Heart right ventricle (tissue), 16 donors: ENCODE measurements at places on chromosomes 5 and 9. TPM values are rescaled to one million over a fixed set of nuclear protein-coding genes. Genes with fewer than 3 reads are reported as not detected.

- no peak for DNase-seq
Observed at GRCh38 chr5:166648736-166649135, 1642.7 kb upstream of the WWC1 start.

GRCh38 chr9:114684036-114684435, 2.0 kb upstream of the TEX48 start:
- no peak for DNase-seq

GRCh38 chr9:71620331-71620730, 148.0 kb downstream of the CEMIP2 start:
- DNase-seq, result no peak

- DNase-seq, result no peak
Observed at GRCh38 chr5:170809551-170809950, 26.0 kb downstream of the GABRP start.

- DNase-seq, result no peak
Observed at GRCh38 chr9:104992659-104993058, 64.7 kb upstream of the ABCA1 start.

GRCh38 chr9:76475686-76476085, 16.7 kb downstream of the GCNT1 start:
- DNase-seq, result no peak

GRCh38 chr5:61301341-61302199, 30.5 kb upstream of the ZSWIM6 start:
- DNase-seq, result no peak

DNA sequence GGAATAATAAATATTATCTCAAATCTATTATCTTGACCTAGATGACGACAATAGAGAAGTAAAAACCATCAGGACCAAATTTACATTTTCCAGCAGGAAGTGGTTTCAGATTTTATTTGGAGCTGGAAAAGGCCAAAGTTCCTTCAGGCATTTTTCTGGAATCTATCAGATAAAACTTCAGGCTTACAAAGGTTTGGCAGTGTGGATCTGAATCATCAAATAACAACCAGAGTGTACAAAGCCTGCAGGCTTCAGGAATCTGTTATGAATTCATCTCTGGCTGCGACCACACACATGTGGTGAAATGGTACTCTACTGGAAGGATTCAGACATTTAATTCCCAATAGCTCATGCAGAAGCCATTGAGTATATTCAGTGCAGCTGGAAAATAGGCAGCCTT, 726.4 kb upstream of the GRAMD2B start:
- peak; percentile 4 for DNase-seq

Gene HIGD2A
- 349 TPM for polyA plus RNA-seq

Gene PCDHA10
- not detected for polyA plus RNA-seq

Gene DRD1
- polyA plus RNA-seq, result not detected

Gene AK8
- polyA plus RNA-seq, result not detected

Gene IGFBPL1
- polyA plus RNA-seq, result not detected

Gene NR2F1-AS1
- polyA plus RNA-seq, result 2.9 TPM

Gene MGAT1
- 127 TPM for polyA plus RNA-seq
